ENCODE measurements at places on chromosomes 1 and 21. TPM values are rescaled to one million over a fixed set of nuclear protein-coding genes. Genes with fewer than 3 reads are reported as not detected.

DNA sequence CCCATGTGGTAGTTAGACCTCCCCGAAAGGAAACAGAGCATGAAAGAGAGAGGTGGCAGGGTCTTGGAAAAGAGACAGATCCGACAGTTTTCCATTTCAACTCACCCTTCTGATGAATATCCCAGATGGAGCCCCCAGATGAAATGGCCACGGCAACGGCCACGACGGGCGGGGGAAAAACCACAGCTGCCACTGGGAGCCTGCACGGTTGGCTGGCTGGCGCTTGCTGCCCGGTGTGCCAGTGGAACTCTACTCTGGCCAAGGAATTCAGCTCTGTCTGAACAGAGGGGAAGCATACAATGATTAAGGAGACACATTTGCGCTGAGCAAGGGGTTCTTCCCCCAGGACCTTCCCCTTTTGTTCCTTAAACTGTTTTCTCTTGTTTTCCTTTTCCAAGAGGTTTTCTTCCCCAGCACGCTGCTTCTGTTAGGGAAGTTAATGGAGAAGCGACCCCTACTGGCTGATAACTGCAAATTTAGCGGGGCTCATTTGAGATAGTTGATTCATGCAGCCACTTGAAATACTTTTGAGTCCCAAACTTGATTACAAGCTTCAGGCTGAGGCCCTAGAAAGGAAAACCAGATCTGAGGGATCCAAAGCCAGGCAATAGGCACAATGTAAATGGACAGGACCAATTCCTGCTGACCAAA, 1122.5 kb downstream of the NCAM2 start:
- no peak for DNase-seq

SLC39A1 gene
- polyA plus RNA-seq, result 43.9 TPM

DNA sequence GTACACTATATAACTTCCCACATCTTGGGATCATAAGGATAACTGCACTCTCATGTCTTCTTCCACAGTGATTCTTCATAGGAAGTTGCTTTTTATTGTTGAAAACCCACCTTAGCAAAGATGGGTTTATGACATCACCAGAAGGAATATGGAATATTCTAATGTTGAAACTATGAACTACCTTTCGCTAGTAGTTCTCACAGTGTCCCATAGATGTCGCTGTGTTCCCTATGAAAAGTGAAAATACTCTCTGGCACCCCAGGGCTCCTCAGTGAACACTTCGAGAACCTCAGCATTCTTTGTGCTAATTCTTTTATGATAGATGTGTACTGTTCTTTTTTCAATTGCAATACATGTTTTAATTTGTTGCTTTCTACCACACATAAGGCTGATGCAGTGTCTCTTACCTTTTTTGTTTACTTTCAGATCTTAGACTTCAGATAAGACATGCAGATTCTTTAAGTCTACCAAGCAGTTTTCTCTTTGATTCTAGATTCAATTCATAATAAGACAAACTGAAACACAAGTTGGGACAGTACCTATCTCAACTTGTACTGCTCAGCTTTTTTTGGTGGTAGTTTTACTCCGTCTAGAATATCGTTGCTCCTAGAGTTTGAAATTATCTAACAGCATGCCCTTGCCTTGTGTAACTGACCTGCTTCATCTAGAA, 90.8 kb downstream of the GTF2B start:
- DNase-seq, result peak; percentile 12

DNA sequence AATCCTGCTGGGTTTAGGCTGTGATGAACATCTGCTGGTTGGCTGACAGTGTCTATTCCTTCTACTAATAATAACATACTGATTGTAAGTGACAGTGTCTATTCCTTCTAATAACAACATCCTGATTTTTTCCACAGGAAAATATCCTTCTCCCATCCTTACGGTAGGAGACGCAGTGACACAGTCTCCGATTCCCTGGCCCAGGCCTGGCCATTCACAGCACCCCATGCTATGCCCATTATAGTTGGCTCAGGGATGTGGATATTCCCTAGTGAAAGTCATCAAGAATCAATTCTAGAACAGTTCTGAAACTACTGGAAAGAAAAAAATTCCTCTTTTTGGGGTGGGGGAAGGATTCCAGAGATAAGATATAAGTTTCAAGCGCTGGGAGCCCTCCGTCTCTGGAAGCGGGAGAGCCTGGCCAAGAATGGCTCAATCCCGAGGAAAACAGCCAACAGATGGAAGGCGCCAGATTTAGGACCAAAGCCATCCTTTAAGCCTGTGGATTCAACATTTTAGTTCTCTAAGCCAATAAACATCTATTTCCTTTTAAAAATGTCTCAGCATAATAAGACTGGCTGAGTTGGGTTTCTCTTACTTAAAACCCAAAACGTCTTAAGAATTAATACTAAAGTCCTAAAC, 88.6 kb downstream of the GPATCH2 start:
- DNase-seq, result no peak

DNA sequence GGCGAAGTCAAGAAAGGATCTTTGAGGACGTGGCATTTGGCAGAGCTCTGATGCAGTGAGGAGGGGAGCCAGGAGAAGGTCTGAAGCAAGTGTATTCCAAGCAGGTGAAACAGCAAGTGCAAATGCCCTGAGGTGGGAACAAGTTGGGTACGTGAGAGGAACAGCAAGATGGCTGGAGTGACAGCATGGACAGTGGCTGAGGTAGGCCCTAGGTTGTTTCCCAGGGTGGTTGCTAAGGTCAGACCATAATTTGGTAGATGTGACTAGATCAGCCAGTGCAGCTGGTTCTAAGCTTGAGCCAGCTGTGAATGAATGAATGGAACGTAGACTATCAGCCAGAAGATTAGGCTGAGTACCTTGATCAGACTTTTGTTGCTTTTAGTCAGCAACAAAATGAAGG, 37.5 kb upstream of the JUN start:
- DNase-seq, result no peak

DNA sequence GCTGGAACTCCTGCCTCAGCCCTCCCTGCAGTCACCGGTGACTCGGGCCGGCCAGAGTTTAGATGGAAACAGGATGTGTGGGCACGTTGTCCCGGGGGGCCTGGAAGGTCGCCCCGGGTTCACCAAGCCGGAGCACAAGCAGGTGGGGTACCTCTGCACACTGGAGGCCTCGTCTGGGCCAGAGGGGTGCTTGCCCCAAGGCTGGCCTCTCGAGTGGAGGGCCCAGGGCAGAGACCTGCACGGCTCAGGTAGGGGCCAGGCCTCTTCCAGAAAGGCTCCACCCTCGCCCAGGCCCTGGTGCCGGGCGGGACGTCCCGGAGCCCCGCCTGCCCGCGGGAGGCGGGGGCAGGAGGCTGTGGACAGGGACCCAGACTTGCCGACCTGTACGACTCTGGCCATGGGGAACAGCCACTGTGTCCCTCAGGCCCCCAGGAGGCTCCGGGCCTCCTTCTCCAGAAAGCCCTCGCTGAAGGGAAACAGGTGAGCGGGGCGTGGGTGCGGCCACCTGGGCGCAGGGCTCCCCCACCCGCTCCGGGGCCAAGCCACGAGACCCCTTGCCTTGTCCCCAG, at the start of gene PLEKHN1:
TSS of gene PLEKHN1 (plus strand) at position 348 of the 569 bp plus-strand sequence. CDS start at position 398, 50 bp downstream.
- DNase-seq, result no peak

GRCh38 chr1:93244298-93245069, 64.0 kb downstream of the CCDC18 start:
- DNase-seq, result no peak

DNA sequence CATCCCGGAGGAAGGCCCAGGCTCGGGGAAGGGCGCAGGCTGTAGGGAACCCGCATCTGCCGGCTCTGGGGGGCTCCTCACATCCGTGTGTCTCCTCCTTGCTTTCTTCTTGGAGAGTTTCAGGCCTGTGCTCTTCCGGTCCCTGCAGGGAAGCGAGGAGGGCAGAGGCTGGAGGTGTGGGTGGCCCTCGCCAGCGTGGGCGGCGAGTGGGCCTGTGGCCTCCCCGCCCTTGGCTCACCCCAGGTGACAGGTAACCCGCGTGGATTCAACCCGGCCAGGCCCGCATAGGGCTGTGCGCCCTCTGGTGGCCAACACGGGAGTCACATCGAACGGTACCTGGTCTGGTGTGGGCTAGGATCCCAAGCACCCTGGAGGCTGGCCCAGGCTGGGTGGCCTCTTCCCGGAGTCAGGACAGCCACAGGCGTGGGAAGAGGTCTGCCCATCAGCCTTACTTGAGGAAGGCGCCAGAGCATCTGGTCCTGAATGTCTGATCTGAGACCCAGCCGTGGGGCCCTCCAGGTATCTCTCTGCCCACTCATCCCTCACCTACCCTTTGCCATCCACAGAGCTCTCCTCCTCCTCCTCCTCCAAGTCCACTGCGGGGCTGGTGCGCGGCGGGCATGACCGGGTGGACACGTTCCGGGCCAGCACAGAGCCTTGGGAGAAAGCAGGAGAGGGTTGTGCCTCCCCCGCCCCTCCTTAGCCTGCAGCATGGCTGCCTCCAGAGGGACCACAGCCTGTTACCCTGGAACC, 9.6 kb upstream of the TNFRSF25 start:
- no peak for DNase-seq

GPR153 gene
- polyA plus RNA-seq, result 23.4 TPM

DESI2 gene
- 41.4 TPM for polyA plus RNA-seq

GRCh38 chr1:228744356-228744755, 9.1 kb downstream of the RHOU start:
- no peak for DNase-seq
